PC-3 (cell line): ENCODE measurements at places on chromosomes 6 and 20. TPM values are rescaled to one million over a fixed set of nuclear protein-coding genes. Genes with fewer than 3 reads are reported as not detected.

Gene GPX6
- not detected in 2 replicates for total RNA-seq

Gene TFAP2C
- 36.3 and 37.6 TPM in 2 replicates for total RNA-seq

Gene SYCP2L
- total RNA-seq = 0.07 and 2.4 TPM in 2 replicates

Gene C6orf52
- total RNA-seq = 0.80 TPM in 1 of 2 replicates, not detected in the other

Gene JPH2
- 15.5 and 15.8 TPM in 2 replicates for total RNA-seq

Gene PPP1R3G
- 2.8 and 3.2 TPM in 2 replicates for total RNA-seq

Gene NMBR
- total RNA-seq = not detected in 2 replicates

Gene LKAAEAR1
- total RNA-seq = 0.98 and 1.1 TPM in 2 replicates
